ENCODE measurements at places on chromosomes 1 and 21.
A peak's percentile ranks its signal among the peaks of the same experiment; 100 is the strongest.

- no peak for DNase-seq
Measured at GRCh38 chr1:69777971-69778370, 210.2 kb downstream of the LRRC7 start.

GRCh38 chr1:165686971-165687433 lies 11.4 kb downstream of the ALDH9A1 start:
- no peak for DNase-seq

DNA sequence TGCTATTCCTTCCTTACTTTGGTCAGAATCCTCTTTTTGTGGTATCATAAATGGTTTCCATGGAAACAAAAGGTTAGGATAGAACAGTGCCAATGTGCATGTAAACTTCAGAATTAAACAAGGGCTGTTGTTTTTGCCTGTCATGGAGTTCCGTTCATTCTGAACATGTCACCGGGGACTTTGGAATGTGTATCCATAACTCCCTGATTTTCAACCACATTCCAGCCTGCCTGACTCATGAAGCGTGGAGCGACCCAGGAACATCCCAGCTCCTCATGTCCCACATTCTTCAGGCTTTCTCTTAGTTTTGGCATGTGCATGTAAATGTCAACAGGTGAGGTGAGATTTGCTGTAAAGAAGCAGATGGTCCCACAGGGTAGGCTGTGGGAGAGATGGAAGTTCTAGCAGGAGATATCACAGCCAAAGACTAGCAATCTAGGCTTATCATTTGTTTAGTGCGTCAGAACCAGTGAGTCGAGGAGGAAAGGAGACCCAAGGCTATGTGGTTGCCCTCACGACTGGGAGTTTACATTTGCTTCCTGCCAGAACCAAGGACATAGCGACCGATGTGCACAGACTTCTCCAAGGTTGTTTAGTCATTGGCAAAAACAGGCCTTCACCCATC lies 23.0 kb upstream of the DNAJC11 start:
- no peak for DNase-seq

DNA sequence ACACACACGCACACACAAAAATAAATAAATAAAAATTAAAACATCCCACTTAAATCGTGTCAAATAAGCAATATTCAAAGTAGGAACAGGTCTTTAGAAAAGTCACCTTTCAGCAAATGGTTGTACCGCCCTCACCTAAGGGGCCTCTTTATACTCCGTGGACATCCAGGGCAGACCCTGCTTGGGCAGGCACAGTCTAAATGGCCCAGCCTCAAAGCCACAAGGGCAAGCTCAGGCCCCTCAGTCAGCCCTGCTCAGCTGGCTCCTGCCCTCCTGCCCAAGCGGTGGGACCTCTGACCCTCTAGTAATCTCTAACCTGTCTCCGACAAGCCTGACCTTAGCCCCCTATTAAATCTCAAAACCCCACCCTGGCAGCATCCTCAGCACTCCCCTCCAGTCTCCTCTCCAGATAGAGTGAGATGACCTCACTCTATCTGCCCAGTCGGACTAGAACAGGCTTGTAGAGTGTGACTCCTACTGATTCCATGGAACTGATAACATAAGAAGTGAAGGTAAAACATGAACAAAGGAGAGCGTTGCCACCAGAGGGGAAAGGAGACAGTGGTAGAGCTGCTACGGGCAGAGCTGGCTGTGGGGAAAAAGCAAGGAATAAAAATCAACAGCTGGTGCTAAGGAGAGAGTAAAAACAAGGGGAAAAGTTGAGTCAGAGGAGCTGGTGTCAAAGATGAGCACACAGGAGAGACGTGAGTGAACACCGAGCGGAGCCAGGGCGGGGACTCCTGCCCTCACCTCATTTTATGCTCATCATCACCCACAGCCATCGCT lies 36.0 kb downstream of the SIPA1L2 start:
- DNase-seq: no peak

DNA sequence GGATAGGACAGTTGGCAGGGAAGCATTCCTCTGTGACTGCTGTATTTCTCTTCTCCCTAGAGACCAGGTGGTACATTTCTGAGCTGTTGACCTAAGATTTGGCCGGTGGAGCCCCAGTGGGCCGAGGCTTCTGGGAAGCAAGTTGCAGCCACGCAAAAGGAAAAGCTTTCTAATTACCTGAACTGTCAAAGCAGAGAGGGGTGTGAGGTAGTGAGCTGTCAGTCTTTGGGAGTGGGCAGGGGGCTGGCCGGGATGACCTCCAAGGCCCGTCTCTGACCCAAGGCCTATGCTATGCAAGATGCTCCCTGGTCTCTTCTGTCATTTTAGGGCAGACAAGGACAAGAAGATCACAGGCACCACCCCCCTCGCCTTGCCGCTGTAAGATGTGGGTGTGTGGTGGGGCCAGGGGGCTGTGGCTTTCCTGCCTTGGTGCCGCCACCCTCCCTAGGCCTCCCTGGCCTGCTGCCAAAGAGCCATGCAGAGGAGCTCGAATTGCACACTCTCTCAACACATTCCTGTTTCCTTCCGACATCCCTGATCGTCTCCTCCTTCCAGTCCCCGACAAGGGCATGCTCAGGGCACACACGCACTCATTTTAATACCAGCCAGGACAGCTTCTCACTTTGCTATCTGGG lies 7.7 kb downstream of the PADI1 start:
- peak; percentile 56 for DNase-seq

GRCh38 chr1:56137521-56138505 lies 441.6 kb downstream of the PLPP3 start:
- DNase-seq: no peak

DNA sequence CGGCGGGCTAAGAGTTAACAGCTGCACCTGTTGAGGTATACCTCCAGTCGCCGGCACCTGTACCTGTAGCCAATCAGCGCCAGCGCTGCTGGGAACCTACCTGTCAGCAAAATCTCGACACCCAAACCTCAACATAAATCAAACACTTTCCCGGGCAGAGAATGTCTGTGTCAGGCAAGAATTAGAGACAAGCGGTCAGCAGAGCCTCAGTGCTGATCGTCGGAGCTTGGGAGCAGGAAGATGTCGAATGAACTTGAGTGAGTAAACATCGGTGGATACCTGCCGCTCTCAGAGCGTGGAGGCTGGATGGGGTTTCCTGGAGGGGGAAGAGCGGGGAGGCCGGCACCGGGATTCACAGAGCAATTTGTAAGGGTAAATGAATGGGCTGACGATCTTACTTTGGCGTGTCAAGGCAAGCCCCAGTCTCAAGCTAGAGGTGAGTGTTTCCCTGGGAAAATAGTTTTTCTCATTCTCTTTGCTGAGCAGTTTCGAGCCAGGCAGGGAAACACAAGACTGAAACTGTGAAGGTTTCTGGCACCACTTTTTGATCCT lies at the start of gene GRHL3:
GRHL3 (plus strand) TSS at position 46 of the 552 bp plus-strand sequence; CDS start at position 241, 195 bp downstream.
- DNase-seq: peak; percentile 14

DNA sequence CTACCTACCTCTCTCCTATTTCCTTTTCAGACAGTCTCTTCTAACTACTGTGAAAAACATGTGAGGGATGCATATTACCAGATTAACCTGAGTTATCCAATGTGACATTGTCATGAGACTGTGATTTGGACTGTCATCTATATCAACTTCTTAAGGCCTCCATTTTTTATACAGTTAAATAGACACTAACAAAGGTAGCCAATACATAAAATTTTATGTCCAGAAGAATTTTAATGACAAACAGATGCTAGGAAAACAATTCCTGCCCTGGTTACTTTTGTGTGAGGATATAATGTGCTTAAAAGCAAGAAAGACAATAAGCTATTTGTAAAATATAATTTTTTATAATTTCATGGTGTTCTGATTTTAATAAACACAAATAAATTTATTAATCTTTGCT lies 136.2 kb downstream of the DPYD start:
- no peak for DNase-seq

GRCh38 chr21:34037009-34037795 lies 36.2 kb upstream of the MRPS6 start:
- DNase-seq: no peak

GRCh38 chr1:39713557-39713956 lies 22.3 kb upstream of the HPCAL4 start:
- DNase-seq: no peak

- DNase-seq: no peak
Measured at GRCh38 chr1:20123722-20124455, 4.6 kb upstream of the PLA2G2D start.

GRCh38 chr1:29096231-29096886 lies 27.3 kb downstream of the TMEM200B start:
- no peak for DNase-seq

GRCh38 chr1:226492426-226493137 lies 56.0 kb upstream of the STUM start:
- DNase-seq: no peak

DNA sequence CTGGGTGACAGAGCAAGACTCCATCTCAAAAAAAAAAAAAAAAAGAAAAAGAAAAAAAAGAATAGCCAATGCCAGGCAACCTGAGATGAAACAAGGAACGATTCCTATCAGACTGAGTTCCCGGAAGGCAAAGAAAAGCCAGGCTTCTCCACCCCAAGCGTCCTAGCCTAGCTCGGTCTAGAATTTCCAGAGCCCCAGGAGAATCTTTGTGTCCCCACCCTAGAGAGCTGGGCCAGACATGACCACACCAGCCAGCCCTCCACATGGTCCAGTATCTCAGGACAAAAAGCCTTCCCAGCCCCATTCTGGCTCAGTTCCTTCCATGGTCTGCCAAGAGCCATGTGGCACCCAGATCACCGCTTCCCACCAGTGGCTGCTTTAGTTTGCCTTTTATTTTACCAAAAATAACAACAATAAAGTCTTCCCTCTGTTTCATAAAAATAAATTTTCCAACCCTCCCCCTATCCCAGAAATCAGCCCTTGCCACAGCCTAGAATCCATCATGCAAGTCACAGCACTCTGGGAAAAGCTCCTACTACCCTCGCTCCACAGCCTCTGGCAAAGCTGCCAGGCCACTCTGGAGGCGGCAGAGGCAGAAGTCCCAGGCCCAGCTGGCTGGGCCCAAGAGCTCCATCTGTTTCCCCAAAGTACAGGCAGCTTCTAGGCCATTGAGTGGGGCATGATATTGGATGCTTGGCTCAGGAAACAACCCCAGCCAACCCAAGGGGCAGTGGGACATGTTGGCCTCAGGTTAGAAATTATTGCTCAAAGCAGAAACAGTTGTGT lies 3.5 kb upstream of the MKNK1 start:
- DNase-seq: no peak

- DNase-seq: peak; percentile 77
Measured at GRCh38 chr1:167500283-167500860, 18.0 kb downstream of the CD247 start.

- no peak for DNase-seq
Measured at GRCh38 chr1:168419736-168420135, 124.1 kb downstream of the XCL2 start.
